ENCODE measurements at places on chromosomes 2 and 18. TPM values are rescaled to one million over a fixed set of nuclear protein-coding genes. Genes with fewer than 3 reads are reported as not detected.
A peak's percentile ranks its signal among the peaks of the same experiment; 100 is the strongest.

GRCh38 chr2:74083750-74084149 lies 64.0 kb downstream of the BOLA3 start:
- DNase-seq = no peak

The PFN4 gene
- total RNA-seq = 1.5 TPM

GRCh38 chr2:13607139-13607538 lies 890.4 kb downstream of the TRIB2 start:
- no peak for DNase-seq

GRCh38 chr18:55763298-55763697 lies 175.3 kb upstream of the TCF4 start:
- peak; percentile 91 for DNase-seq

DNA sequence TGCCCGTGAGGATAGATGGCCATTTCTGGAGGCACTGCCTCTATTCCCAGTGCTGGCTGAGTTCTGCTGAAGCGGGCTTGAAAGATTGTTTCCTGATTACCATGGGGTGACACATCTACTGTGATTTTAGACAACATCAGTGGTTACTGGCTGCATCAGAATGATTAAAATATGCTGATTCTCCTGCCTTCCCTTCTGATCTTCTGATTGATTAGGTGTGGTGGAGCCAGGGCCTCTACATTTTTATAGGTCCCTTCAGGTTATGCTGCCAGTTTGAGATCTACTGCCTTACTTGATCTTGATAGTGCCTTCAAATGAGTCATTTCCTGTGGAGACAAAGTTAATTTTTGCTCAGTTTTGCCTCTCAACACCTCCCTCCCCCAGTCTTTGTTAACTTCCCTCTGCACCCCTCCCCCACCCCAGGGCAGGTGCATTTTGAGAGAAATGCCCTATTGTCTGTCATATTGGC lies 31.6 kb upstream of the SNORC start:
- no peak for DNase-seq

DNA sequence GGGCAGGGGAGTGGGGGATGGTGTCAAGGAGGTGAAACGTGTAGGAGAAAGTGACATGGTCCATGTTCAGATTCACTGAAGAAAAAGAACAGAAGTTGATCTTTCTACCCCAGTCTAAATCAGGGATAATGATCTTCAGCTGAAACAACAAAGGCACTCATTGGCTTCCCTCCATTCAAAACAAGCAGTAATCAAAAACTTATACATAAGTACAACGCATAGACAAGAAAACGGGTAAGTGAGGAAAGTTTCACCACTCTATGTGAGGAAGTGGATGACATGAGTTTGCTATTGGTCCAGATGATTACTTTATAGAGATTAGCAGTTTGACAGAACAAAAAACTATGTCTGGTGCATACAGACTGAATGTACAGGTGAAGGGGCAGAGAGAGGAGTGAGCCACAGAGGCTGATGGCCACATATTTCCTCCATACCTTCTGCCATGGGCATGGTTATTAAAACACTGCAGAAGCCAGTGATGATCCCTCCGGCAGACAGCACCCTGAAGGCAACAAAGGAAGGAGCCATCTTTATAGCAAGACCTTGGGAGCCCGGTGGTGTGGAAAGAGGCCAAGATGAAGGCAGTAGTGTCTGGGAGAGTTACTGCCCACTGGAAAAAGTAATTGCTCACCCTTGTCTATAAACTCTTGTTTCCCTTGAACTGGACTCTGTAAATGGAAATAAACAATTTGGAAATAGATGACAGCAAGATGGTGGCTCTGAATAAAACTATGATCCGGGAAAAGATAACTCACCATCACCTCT lies 57.7 kb downstream of the SLC25A12 start:
- peak; percentile 44 for DNase-seq

- DNase-seq = no peak
Observed at GRCh38 chr2:239211396-239212094, 189.3 kb downstream of the HDAC4 start.

GRCh38 chr2:217890445-217890844 lies 112.3 kb downstream of the TNS1 start:
- DNase-seq = peak; percentile 83

The PKDCC gene
- total RNA-seq = 63.9 TPM

DNA sequence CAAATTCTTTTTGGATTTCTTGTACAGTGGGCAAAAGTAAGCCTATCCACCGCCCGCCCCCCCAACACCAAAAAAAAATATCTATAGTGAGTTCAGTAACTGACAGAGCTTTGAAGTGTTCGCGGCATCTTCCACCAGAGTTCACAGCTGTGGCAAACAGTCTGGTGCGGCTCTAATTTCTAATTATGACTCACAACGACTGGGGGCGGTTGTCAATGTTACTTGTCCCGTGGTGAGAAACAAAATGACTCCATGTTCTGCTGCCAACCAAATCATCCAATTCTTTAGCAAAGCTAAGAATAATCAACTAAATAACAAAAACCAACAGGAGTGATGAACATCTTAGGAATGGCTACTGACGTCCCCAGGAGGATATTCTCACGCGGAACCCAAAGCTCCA lies 392.5 kb upstream of the SALL3 start:
- DNase-seq = peak; percentile 32

DNA sequence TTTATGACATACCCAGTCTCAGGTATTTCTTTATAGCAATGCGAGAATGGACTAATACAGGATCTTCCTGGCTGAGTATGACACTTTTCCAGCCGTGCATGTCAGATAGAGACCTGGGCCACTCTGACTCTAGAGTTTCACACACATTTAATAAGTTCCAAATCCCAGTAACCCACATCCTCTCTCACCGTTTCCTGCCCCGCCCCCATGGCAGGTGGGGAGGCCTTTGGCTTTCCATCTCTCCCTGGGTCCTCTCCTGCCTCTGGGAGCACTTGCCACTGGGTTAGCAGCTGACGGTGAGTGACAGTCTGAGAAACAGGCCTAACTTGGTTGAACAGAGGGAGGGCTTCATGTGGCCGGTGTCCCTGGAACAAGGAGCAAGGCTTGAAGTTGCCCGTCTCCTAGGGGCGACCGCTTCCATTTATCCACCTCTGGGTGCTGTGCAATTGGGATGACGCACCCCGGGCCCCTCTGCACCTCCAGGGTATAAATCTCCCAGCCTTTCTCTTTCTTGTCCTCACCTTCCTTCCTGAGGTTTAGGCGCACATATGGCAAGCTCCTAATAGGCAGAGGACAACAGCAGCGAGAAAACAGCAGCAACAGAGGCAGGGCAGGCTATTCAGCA lies 152.7 kb upstream of the HDAC4 start:
- no peak for DNase-seq

- no peak for DNase-seq
Observed at GRCh38 chr2:145689277-145689676, 1169.4 kb upstream of the ZEB2 start.

- no peak for DNase-seq
Observed at GRCh38 chr18:64337018-64337417, 188.1 kb upstream of the LINC00305 start.

GRCh38 chr2:159186462-159186861 lies 100.0 kb downstream of the WDSUB1 start:
- no peak for DNase-seq

The MTX2 gene
- total RNA-seq = 29.6 TPM

DNA sequence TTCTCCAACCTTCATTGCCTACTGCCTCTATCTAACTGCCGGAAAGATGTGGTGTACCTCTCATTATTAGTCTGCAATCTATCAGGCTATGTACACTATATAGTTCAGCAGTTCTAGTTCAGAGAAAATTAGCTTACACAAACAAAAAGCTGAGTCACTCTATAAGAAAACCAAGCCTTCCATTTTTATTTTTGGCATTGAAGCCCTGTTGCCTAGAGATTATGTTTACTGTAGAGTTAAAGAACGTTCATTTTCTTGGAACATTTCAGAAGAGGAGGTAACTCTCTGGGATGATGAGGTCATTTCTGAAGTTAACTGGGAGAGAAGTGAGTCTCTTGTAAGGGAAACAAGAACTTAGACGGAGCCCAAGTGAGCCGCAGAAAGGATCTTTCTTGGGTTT lies 133.5 kb downstream of the FAM124B start:
- DNase-seq = peak; percentile 93

GRCh38 chr18:57816208-57816954 lies 13.3 kb upstream of the ATP8B1 start:
- no peak for DNase-seq

DNA sequence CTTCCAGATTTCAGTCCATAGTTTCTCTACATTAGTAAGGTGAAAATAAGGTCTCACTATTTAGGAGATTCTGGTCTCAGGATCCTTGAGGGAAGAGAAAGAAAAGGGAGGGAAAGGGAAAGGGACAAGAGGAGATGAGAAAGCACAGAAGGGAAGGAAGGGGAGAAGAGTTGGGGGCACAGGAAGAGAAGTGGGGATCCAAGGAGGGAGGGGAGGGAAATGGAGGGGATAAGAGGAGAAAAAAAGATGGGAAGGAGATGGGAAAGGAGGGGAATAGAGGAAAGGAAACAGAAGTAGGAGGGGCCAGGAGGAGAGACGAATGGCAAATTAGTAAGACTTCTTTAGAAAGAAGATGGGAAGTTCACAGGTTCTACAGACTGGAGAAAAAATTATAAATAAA lies 39.2 kb upstream of the SPTBN1 start:
- DNase-seq = no peak

- DNase-seq = no peak
Observed at GRCh38 chr2:241760301-241760771, 16.3 kb upstream of the GAL3ST2 start.

DNA sequence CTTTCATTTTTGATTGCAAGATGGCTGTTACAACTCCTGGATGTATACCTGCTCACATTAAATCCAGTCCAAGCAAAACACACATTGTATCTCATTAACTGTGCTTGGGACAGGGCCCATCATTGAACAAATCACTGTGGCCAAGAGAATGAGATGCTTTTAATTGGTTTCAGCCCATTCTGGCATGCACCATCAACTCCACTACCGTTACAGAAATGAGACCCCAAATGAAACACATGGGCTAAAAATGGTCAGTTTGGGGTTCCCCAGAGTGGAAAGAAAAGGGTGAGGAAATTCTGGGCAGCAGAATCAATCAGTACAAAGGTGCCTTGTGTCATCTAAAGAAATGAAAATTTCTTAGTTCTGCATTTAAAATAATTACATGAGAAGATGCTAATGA lies 52.7 kb downstream of the FAM171B start:
- DNase-seq = no peak

GRCh38 chr2:134360745-134361487 lies 107.0 kb downstream of the MGAT5 start:
- peak; percentile 25 for DNase-seq

The IL1A gene
- total RNA-seq = 0.17 TPM

The DSC3 gene
- total RNA-seq = under 0.01 TPM

GRCh38 chr18:31454066-31454708 lies 6.6 kb downstream of the DSG3 start:
- DNase-seq = peak; percentile 44

The KCTD1 gene
- total RNA-seq = 7.4 TPM

The NLRC4 gene
- total RNA-seq = not detected

The MYOM1 gene
- total RNA-seq = 0.26 TPM

DNA sequence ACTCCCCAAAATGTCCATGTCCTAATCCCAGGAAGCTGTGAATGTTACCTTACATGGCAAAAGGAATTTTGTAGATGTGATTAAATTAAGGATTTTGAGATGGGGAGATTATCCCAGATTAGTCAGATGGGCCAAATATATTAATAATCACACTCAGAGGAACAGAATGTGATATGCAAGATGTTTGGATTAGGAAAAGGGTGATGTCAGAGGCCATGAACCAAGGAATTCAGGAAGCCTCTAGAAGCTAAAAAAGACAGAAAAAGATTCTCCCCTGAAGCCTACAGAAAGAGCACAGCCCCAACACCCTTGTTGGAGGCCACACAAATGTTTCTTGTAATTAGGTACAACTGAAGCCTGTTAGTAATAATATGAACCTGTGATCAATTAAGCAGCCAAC lies 13.1 kb downstream of the TMEM131 start:
- no peak for DNase-seq

- no peak for DNase-seq
Observed at GRCh38 chr2:28577791-28578680, 82.2 kb downstream of the PLB1 start.

The POTEC gene
- total RNA-seq = not detected

The ACVR1 gene
- 30.8 TPM for total RNA-seq

DNA sequence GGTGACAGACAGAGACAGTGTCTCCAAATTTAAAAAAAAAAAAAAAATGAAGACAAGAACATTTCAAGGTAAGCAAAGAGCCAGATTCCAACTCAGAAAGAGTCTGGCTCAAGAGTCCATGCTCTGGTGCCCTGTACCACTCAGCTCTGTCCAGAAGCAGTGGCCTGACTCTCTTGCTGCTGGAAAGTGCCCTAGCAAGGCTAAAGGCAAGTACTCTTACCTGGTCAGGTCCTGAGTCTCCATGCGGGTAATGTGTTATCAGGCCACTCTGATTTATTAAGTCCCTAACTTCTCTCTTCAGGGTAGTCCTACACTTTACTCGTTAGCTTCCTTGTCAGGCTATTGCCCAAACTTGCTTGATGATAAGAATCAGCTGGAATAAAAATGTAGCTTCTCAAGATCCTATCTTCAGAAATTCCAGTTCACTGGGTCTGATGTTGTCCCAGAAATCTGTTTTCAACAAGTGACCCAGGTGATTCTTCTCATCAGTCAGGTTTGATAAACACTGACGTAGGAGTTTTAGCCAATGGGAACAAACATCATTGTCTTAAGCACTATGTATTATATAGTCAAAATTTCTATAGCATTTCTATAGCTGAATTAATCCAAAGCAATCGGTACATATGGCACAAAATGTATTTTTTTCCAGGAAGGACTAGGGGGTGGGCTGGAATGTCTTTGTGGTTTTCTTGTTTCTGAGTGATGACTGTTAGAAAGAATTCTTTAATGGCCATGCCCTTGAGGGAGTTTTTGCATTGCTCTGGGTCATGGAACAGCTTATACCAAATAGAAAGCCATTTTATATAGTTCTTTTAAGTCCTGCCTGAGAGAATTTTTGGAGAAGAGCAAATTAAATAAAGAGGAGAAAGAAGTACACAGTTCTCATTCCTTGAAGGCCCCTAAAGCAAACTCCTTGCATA lies 139.9 kb upstream of the DNMT3A start:
- peak; percentile 65 for DNase-seq

Data from fibroblast of lung (primary cell).